ENCODE measurements at places on chromosomes 7 and 10. TPM values are rescaled to one million over a fixed set of nuclear protein-coding genes. Genes with fewer than 3 reads are reported as not detected.
A peak's percentile ranks its signal among the peaks of the same experiment; 100 is the strongest.

The PAX4 gene
- not detected for total RNA-seq

DNA sequence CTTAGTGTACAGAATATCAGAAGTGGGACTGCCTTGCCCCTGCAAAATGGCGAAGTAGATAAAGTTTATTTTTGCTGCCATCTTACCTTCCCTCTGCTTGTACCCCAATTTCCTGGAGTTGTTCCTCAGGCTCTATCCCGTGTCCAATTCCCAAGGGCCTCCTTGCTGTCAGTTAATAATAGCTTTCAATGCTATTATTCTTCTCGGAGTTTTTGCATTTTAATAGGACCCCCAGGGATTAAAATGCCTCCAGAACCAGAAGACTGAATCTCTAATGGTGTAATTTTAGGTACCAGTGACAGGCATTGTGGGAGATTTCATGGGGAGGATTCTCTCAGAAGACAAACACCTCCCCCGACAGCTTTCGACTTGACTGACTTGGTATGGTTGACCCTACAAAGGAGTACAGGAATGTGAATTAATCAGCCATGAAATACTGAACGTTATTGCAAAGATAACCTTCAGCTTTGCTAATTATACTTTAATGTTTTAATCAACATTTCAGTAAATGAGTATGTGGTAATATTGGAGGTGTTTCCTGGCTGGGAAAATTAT lies 75.2 kb downstream of the ZNF22 start:
- DNase-seq: no peak
- H3K36me3 ChIP-seq: no peaks in the 10 kb centered on the region
- peaks cover 8% of the 10 kb centered on the region for H3K27me3 ChIP-seq
- no peak overlapping the region for H3K27ac ChIP-seq
- H3K4me1 ChIP-seq: no peaks in the 10 kb centered on the region
- no peak overlapping the region for H3K4me3 ChIP-seq

- DNase-seq: peak; percentile 82
- H3K36me3 ChIP-seq: peaks cover 23% of the 10 kb centered on the region
- peak overlapping the region; percentile 89 for H3K4me3 ChIP-seq
- no peaks in the 10 kb centered on the region for H3K27me3 ChIP-seq
These were observed 103.8 kb upstream of the PPIF start for GRCh38 chr10:79243181-79244067.

DNA sequence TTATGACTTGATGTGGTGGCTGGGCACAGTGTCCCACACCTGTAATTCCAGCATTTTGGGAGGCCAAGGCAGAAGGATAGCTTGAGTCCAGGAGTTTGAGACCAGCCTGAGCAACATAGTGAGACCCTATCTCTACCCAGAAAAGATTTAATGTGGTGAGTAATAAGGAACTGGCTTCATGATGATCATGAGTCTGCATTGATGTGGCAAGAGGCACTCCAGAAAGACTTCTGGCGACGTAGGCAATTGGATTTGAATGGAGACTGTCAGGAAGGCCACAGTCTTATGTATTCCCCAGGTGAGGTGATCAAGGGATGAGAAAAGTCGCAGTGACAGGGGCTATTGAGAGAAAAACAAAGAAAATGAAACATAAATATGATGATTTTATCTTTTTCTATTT lies 138.0 kb downstream of the CACNB2 start:
- H3K27me3 ChIP-seq: no peaks in the 10 kb centered on the region
- DNase-seq: no peak
- no peak overlapping the region for H3K27ac ChIP-seq
- H3K36me3 ChIP-seq: no peaks in the 10 kb centered on the region

DNA sequence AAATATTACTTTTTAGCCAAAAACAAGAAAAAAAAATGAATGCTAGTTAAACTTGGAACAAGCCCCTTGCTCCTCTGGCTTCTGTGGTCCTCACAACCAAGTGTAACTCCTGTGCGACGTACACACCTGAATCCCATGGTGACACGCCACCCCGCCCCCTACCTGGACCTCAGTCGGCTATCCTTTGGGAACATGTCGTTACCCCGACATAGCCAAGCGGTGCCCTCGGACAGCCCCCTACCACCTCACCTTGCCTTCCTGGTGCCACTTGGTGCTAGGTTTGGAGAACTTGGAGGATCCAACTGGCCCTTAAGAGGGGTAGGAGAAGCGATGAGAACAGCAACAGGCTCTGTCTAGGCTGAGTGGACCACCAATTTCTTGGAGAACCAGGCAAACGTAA lies 12.0 kb upstream of the SMARCD3 start:
- no peaks in the 10 kb centered on the region for H3K4me1 ChIP-seq
- H3K4me3 ChIP-seq: no peak overlapping the region
- no peak overlapping the region for H3K27ac ChIP-seq
- no peaks in the 10 kb centered on the region for H3K36me3 ChIP-seq
- peaks cover 22% of the 10 kb centered on the region for H3K27me3 ChIP-seq

DNA sequence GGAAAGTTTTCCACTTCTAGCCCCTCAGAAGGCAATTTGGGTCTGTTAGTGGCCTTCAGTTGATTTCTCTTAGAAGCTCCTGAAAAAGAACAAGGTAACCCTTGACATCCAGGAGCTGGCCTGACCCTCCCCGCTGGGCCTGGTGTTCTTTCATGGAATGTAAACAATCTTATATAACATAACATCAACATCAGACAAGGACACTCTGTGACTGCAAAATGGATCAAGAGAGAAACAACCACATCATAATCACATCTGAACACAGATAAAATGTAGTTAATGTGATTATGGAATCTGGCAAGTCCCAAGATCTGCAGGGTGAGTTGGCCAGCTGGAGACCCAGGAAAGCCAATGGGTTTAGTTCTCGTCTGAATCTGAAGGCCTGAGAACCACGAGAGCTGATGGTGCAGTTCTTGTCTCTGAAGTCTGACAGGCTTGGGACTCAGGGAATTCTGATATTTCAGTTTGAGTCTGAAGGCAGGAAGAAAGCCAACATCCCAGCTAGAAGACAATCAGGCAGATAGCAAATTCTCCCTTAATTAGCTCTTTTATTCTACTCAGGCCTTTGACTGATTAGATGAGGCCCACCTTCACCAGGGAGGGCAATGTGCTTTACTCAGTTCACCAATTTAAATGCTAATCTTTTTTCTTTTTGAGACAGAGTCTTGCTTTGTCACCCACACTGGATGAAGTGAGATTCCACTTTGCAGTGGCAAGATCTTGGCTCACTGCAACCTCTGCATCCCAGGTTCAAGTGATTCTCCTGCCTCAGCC lies 91.4 kb upstream of the NAMPT start:
- H3K27ac ChIP-seq: no peak overlapping the region
- H3K4me1 ChIP-seq: peaks cover 8% of the 10 kb centered on the region
- DNase-seq: no peak

DNA sequence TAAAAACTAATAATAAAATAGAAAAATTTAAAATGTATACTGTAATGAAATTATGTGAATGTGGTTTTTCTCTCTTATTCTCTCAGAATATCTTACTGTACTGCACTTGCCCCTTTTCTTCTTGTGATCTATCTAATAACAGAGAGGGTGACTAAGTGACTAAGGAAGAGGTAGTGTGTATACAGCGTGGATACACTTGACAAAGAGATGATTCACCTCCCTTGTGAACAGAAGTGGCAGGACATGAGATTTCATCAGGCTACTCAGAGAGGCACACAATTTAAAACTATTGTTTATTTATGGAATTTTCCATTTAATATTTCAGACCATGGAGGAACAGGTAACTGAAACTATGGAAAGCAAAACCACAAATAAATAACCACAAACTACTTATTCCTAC lies 806.6 kb upstream of the GHITM start:
- H3K4me3 ChIP-seq: no peak overlapping the region
- no peaks in the 10 kb centered on the region for H3K27me3 ChIP-seq
- H3K4me1 ChIP-seq: no peaks in the 10 kb centered on the region
- H3K27ac ChIP-seq: no peak overlapping the region
- no peak for DNase-seq

DNA sequence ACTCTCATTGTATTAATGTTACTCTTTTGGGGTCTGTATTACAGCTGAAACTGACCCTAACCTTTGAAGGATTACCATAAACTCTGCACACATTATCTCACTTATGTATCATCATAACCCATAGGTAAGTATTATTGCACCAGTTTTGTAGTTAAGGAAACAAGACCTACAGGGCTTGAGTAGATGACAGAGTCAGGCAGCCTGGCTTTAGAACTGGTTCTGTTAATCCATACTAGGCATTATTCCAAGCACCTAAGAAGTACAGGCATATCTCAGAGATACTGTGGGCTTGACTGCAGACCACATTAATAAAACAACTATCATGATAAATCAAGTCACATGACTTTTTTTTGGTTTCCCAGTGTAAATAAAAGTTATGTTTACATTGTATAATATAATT lies 17.1 kb upstream of the AKR1B1 start:
- no peak overlapping the region for H3K4me3 ChIP-seq
- H3K27me3 ChIP-seq: peaks cover 3% of the 10 kb centered on the region
- no peaks in the 10 kb centered on the region for H3K36me3 ChIP-seq
- H3K27ac ChIP-seq: no peak overlapping the region

The TRUB1 gene
- total RNA-seq: 14.9 TPM

GRCh38 chr7:149293946-149294633 lies 32.1 kb downstream of the ZNF783 start:
- H3K27me3 ChIP-seq: no peaks in the 10 kb centered on the region
- no peak overlapping the region for H3K4me3 ChIP-seq
- DNase-seq: no peak
- H3K27ac ChIP-seq: peak overlapping the region; percentile 21

The FOXI2 gene
- total RNA-seq: not detected

DNA sequence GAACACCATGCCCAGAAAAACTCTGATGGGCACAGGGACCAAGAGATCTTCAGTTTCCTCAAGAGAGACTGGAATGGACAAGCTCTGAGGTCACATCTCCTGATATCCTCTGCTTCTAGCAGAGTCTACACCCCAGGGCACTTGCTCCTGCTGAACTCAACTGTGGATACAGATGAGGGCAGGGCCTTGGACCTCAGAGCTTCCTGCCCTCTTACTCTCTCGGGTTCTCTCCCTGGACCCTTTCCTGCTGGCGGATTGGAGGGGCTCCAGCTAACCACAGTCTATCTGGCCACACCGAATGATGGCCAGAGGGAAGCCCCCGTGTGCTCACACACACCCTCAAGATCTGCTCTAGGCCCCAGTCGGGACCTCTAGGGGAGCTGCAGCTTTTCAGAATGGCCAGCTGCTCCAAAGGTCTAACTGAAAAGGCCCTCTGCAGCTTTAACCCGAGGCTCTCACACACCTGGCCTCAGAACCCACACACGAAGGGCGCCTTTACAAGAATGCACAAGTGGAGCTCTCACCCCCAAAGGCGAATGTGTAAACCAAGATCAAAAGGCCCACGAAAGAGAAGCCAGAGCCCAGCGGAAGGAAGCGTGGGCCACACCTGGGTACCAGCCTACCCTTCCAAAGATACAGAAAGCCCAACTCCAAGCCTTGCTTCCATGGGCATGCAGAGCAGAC lies 65.5 kb downstream of the FAM53B start:
- peak; percentile 53 for DNase-seq
- H3K27ac ChIP-seq: peak overlapping the region; percentile 91
- peaks cover 65% of the 10 kb centered on the region for H3K4me1 ChIP-seq
- no peaks in the 10 kb centered on the region for H3K27me3 ChIP-seq
- peaks cover 75% of the 10 kb centered on the region for H3K36me3 ChIP-seq
- H3K4me3 ChIP-seq: peak overlapping the region; percentile 22

DNA sequence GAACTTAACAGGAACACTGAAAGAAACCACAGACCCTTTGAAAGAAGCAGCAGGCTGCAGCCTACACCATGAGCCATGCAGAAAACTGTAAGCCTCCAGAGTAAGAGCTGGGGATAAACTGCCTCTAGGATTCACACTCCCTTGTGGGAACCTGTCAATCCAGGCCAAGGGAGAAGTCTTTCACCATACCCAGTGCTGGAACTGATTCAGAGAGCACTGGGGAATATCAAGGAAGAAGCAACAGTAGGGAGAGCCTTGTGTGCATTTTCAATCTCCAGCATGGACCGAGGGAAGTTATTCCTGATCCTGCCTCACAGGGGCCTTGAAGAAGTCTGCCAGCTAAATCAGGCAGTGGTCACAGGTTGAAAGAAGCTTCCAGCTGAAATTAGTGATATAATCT lies 282.2 kb downstream of the AGMO start:
- no peak overlapping the region for H3K27ac ChIP-seq
- no peak overlapping the region for H3K4me3 ChIP-seq
- no peaks in the 10 kb centered on the region for H3K36me3 ChIP-seq
- H3K4me1 ChIP-seq: no peaks in the 10 kb centered on the region

- no peak overlapping the region for H3K4me3 ChIP-seq
- H3K27me3 ChIP-seq: peaks cover 9% of the 10 kb centered on the region
- H3K27ac ChIP-seq: no peak overlapping the region
- peaks cover 25% of the 10 kb centered on the region for H3K4me1 ChIP-seq
These were observed 59.6 kb downstream of the SH3PXD2A start for GRCh38 chr10:103795634-103796270.

The ARHGEF5 gene
- total RNA-seq: 10.4 TPM

- no peaks in the 10 kb centered on the region for H3K36me3 ChIP-seq
- no peaks in the 10 kb centered on the region for H3K4me1 ChIP-seq
- H3K4me3 ChIP-seq: no peak overlapping the region
- no peaks in the 10 kb centered on the region for H3K27me3 ChIP-seq
- H3K27ac ChIP-seq: no peak overlapping the region
- no peak for DNase-seq
These were observed 160.9 kb upstream of the BMPER start for GRCh38 chr7:33744293-33745075.

DNA sequence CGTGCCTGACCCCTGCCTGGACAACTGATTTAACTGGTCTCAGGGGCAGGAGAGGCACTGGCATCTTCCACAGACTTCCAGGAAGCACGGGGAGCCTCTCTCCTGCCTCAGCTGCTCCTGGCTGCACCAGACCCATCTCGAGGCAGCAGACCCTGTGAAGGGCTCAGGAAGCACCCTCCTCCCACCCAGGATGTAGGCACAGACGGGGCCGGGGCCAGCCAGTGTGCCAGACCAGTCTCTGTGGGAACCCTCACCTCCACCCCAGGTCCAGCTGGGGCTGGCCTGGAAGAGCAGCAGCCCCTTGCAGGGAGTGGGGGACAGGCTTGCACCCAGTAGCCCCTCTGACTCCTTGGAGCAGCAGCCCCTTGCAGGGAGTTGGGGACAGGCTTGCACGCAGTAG lies 56.3 kb downstream of the RASGEF1A start:
- H3K4me3 ChIP-seq: no peak overlapping the region
- no peak for DNase-seq
- H3K27ac ChIP-seq: no peak overlapping the region
- H3K4me1 ChIP-seq: no peaks in the 10 kb centered on the region
- no peaks in the 10 kb centered on the region for H3K36me3 ChIP-seq
- H3K27me3 ChIP-seq: no peaks in the 10 kb centered on the region

The ODAD2 gene
- not detected for total RNA-seq

DNA sequence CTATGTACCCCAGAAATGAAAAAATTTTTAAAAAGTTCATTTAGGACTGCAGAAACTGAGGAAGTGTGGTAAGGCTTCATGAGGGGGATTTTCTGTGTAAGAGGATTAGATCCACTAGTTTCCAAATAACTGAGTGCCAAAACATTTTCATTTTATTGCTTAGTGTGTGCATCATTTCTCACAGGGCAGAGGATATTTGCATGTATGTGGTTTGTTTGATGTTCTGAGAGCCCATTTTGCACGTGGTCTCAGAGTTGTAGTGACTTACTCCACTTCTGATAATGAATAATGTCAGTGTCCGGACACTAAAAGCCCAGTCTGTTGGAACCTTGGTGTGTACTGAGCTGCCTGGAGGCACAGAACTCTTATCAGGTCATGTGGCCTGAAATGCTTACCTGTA lies 299.9 kb downstream of the AUTS2 start:
- no peak overlapping the region for H3K27ac ChIP-seq
- no peaks in the 10 kb centered on the region for H3K4me1 ChIP-seq

Data from activated CD4-positive, alpha-beta memory T cell treated with anti-CD3 and anti-CD28 coated beads, Interleukin-2, amount 10 ng/mL, durations not matched to agents 7 days and 5 days (primary cell).